Spinal cord (tissue), 10 donors: ENCODE measurements at places on chromosomes 2 and 18. TPM values are rescaled to one million over a fixed set of nuclear protein-coding genes. Genes with fewer than 3 reads are reported as not detected.

GRCh38 chr2:86646865-86647264 is 23.2 kb upstream of the RNF103 start:
- DNase-seq = no peak
- H3K36me3 ChIP-seq = no peaks in the 10 kb centered on the region
- no peaks in the 10 kb centered on the region for H3K4me1 ChIP-seq
- no peak overlapping the region for H3K27ac ChIP-seq
- H3K4me3 ChIP-seq = no peak overlapping the region

Gene TLX2
- 0.69 TPM for total RNA-seq

Gene ANTXR1
- 45.7 TPM for total RNA-seq

Gene FARSB
- 16.2 TPM for total RNA-seq
